CD4-positive, CD25-positive, alpha-beta regulatory T cell (primary cell): ENCODE measurements at places on chromosomes 3 and 15. TPM values are rescaled to one million over a fixed set of nuclear protein-coding genes. Genes with fewer than 3 reads are reported as not detected.

LNP1 gene
- polyA plus RNA-seq, result 0.98 TPM

DUOXA2 gene
- polyA plus RNA-seq, result not detected

ZNF197 gene
- 4.7 TPM for polyA plus RNA-seq

SRPRB gene
- 57.2 TPM for polyA plus RNA-seq

B3GALNT1 gene
- polyA plus RNA-seq, result not detected

CLK3 gene
- 74.7 TPM for polyA plus RNA-seq

DYNLT2B gene
- 17.2 TPM for polyA plus RNA-seq

MEGF11 gene
- 0.02 TPM for polyA plus RNA-seq

CD96 gene
- 139 TPM for polyA plus RNA-seq

- no peak overlapping the region for H3K27ac ChIP-seq
- no peaks in the 10 kb centered on the region for H3K4me1 ChIP-seq
Measured at GRCh38 chr3:15500107-15500724, 21.3 kb downstream of the COLQ start.

GRCh38 chr3:115800489-115801075 is 177.3 kb downstream of the GAP43 start:
- no peaks in the 10 kb centered on the region for H3K4me1 ChIP-seq
- no peak overlapping the region for H3K4me3 ChIP-seq

DNA sequence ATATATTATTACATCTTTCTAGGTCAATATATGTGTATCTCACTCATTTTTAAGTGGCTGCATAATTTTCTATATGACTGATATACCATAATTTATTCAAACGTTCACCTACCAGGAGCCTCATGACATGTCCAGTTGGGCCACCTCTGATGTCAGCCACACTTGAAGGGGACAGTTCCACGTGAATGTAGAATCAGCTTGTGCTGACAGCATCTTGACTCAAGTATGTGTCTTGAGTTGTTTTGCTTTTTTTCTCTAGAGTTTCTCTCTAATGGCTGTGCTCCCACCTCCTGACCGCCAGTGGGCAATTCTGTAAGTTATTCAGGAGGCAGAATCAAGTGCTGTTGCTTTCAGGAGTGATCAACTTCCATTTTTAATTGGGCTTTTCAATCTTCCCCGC is 237.9 kb downstream of the NFKBIZ start:
- DNase-seq, result no peak
- no peaks in the 10 kb centered on the region for H3K36me3 ChIP-seq
- no peaks in the 10 kb centered on the region for H3K4me1 ChIP-seq

GRCh38 chr3:46112984-46113383 is 85.7 kb upstream of the XCR1 start:
- H3K27ac ChIP-seq, result no peak overlapping the region
- DNase-seq, result no peak
- H3K4me3 ChIP-seq, result no peak overlapping the region
- H3K36me3 ChIP-seq, result no peaks in the 10 kb centered on the region

- H3K27me3 ChIP-seq, result no peaks in the 10 kb centered on the region
- H3K4me3 ChIP-seq, result no peak overlapping the region
- no peak overlapping the region for H3K27ac ChIP-seq
- H3K4me1 ChIP-seq, result no peaks in the 10 kb centered on the region
- no peak for DNase-seq
Measured at GRCh38 chr3:42735019-42735418, 32.4 kb upstream of the HHATL start.

DNA sequence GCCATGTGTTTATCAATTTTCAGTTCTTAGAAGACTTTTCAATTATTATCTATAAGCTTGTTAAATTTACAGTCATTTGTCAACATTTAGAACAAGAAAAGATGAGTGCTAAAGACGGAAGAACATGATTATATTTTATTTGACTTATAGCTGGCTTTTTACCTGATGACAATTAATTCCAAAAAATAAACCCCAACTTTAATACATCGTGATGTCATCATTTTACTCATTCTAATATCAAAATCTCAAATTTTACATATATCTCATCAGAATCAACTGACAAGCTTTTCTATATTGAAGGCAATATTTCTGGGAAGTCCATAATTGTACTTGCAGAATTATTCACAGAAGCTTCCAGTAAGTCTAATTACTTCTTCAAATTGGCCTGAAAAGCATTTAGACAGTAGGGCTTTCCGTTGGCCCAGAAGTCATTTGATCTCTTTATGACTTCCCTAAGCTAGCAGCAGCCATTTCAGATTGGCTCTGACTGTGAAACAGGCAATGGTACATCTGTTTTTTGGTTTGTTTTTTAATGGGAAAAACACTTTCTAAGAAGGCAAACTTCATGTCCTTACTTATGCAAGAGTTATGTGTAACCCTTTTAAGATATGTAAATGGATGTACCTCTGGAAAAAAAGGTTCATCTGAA is 234.7 kb upstream of the PLSCR5 start:
- no peaks in the 10 kb centered on the region for H3K4me1 ChIP-seq
- H3K27ac ChIP-seq, result no peak overlapping the region
- no peaks in the 10 kb centered on the region for H3K36me3 ChIP-seq

DNA sequence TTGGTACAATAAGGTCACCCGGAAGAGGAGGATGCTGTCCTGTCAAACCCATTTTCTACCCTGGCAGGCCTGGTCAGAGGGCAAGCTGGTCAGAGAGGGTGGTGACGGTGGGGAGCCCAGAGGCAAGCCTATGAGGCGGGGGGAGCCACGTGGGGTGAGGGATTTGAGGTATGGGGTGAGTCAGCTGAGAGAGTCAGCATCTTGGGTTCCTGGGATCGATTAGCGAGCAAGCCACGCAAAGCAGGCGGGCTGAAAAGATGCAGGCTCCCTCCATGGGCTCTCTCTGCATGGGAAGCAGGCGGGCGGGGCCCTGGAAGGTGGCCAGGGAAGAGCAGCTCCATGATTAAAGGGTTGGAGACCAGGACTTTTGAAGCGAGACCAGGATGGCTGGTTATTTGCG is 48.1 kb downstream of the MAGEF1 start:
- no peak for DNase-seq
- H3K4me1 ChIP-seq, result no peaks in the 10 kb centered on the region
- H3K36me3 ChIP-seq, result no peaks in the 10 kb centered on the region
- no peak overlapping the region for H3K4me3 ChIP-seq

DNA sequence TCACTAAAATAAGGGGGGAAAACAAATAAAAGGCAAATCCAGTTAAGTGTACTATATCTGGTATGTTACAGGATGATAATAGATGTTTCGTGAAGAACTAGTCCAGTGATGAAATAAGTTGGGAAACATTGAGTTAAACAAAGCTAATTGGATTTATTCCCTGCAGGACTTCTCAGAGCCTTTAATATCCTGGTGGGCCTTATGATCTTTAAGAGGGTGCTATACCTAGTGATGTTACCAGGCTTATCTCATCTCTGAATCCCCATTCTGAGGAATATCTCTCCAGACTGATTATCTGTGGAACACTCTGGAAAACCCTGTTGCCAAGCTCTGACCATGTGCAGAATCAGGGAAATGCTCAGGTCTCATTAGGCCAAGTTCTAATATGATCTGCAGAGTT is 54.8 kb upstream of the POMGNT2 start:
- no peak overlapping the region for H3K4me3 ChIP-seq
- H3K27me3 ChIP-seq, result no peaks in the 10 kb centered on the region
- H3K36me3 ChIP-seq, result no peaks in the 10 kb centered on the region
- peaks cover 24% of the 10 kb centered on the region for H3K4me1 ChIP-seq

DNA sequence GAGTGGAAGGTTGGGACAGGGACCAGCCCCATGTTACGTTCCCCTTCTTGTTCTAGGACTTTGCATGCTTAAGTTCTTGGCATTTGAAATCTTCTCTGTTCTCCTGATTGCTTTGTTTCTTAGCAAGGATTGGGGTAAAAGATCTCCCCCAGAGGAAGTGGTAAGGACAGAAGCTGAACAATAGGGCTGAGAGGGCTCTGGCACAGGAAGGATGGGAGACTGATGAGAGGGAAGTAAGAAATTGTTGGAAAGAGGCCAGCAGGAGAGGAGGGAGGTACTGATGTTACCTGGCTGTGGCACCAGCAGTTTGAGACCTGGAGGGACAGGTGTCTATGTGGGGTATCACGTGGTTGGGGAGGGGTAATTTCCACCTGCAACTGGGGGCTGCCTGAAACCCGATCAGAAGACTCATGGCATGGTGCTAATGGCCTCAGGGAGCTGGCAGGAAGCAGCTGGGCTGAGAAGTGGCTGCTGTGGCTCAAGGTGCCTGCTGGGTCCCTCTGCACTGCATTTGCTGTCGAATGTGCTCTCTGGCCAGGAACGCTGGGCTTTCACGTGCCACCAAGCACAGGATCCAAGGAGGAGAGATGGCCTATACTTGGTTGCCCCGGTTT is 108.4 kb downstream of the LSM3 start:
- no peaks in the 10 kb centered on the region for H3K27me3 ChIP-seq
- no peaks in the 10 kb centered on the region for H3K36me3 ChIP-seq
- H3K27ac ChIP-seq, result no peak overlapping the region
- DNase-seq, result no peak
- H3K4me3 ChIP-seq, result no peak overlapping the region
- no peaks in the 10 kb centered on the region for H3K4me1 ChIP-seq

DNA sequence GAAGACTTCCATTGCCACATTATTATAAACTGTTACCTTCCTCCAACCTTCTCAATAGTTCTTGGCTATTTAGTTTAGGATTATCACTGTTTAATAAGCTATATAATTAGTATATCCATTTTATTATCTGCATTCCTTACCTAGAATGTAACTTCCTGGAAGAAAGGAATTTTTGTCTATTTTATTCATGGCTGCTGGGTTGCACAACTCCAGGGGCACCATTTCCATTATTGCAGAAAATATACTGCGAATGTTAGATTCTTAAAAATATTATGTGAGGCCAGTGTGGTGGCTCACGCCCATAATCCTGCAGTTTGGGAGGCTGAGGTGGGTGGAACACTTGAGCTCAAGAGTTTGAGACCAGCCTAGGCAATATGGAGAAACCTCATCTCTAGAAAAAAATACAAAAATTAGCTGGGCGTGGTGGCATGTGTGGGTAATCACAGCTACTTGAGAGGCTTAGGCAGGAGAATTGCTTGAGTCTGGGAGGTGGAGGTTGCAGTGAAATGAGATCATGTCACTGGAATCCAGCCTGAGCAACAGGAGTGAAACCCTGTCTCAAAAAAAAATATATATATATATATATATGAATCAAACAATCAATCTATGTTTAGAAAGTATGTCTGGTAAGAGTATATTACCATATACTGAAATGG is 19.9 kb downstream of the CLDN1 start:
- H3K4me1 ChIP-seq, result no peaks in the 10 kb centered on the region
- no peak for DNase-seq
- no peaks in the 10 kb centered on the region for H3K36me3 ChIP-seq
- H3K4me3 ChIP-seq, result no peak overlapping the region

GRCh38 chr15:85607842-85608241 is 186.9 kb downstream of the KLHL25 start:
- H3K27ac ChIP-seq, result no peak overlapping the region
- H3K36me3 ChIP-seq, result peaks cover 35% of the 10 kb centered on the region
- H3K27me3 ChIP-seq, result no peaks in the 10 kb centered on the region

DNA sequence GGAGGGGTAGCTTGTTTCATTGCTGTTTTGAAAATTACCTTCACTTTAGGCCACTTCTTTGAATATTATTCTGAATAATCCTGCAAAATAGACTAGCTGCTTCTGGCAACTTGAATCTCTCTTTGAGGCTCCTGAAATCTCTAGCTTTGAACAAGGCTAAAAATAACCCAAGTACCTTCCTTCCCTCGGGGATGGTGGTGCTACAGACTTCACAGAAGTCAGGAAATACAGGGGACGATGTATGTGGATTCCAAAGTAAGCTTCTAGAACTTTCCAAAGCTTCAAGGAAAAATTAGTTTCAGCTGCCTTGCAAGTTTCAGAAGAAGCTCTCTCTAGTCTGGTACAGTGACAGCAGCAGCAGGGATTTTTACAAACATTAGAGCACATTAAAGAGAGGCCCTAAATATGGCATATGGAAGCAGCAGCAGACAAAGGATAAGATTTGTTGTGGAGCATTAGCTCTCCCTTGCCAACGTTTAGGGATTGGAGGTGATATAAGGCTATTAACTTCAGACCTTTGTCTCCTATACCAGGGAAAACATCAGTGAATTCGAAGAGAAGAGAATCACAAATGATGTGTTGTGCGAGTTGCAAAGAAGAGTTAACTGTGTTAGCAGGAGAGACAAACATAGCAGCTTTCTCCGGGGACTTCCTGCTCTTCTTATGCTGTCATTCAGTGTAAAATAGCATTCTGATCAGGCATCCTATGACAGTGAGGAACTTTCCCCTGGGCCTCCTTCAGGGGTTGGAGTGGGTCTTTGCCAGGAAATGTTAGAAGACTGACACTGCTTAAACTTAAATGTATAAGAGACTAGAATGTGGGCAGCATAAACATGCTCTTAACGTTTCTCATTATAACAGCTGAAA is 783.0 kb upstream of the ARPP21 start:
- H3K27me3 ChIP-seq, result no peaks in the 10 kb centered on the region
- no peaks in the 10 kb centered on the region for H3K36me3 ChIP-seq
- H3K4me3 ChIP-seq, result no peak overlapping the region
- H3K27ac ChIP-seq, result no peak overlapping the region
- DNase-seq, result no peak
- no peaks in the 10 kb centered on the region for H3K4me1 ChIP-seq

GRCh38 chr15:98806275-98806895 is 158.0 kb downstream of the IGF1R start:
- no peaks in the 10 kb centered on the region for H3K36me3 ChIP-seq
- H3K4me1 ChIP-seq, result no peaks in the 10 kb centered on the region
- DNase-seq, result no peak
- H3K4me3 ChIP-seq, result no peak overlapping the region

DNA sequence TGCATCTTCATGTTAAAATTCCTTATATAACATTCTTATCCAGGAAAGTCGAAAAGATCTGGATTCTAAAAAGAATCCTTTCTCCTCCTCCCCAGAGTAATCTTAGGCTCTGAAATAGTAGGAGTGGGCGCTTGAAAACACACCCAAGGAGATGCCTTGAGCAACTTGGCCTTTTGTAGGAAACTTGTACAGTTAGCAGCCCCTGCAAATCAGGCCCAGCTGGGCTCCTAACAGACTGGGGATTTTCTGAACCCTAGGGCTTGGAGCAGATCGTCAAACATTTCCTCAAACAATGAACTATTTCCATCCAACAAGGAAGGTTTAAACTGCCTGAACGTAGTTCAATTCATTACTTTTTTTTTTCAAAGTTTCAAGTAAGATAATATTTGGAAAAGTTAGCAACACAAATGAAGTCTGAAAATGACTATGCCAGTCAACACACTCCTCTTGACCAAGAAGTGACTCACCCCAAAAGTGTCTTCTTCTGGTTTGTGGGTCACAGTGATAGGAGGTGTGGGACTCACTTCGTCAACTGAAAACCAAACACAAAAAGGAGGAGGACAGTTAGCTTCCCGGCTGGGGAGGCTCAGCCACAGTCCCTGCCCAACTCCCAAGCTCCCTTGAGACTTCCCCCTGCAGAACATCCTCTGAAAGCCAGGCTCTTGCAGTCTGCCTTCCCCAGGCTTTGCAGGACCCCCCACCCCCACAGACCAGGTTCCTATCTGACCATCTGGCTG is 129.7 kb downstream of the NTRK3 start:
- H3K27ac ChIP-seq, result no peak overlapping the region
- H3K27me3 ChIP-seq, result no peaks in the 10 kb centered on the region
- H3K4me3 ChIP-seq, result no peak overlapping the region
- no peaks in the 10 kb centered on the region for H3K4me1 ChIP-seq
- H3K36me3 ChIP-seq, result no peaks in the 10 kb centered on the region
- no peak for DNase-seq
